ENCODE measurements at places on chromosomes 7 and 10.

GRCh38 chr10:126475074-126475691 lies 86.9 kb upstream of the ADAM12 start:
- DNase-seq: no peak

DNA sequence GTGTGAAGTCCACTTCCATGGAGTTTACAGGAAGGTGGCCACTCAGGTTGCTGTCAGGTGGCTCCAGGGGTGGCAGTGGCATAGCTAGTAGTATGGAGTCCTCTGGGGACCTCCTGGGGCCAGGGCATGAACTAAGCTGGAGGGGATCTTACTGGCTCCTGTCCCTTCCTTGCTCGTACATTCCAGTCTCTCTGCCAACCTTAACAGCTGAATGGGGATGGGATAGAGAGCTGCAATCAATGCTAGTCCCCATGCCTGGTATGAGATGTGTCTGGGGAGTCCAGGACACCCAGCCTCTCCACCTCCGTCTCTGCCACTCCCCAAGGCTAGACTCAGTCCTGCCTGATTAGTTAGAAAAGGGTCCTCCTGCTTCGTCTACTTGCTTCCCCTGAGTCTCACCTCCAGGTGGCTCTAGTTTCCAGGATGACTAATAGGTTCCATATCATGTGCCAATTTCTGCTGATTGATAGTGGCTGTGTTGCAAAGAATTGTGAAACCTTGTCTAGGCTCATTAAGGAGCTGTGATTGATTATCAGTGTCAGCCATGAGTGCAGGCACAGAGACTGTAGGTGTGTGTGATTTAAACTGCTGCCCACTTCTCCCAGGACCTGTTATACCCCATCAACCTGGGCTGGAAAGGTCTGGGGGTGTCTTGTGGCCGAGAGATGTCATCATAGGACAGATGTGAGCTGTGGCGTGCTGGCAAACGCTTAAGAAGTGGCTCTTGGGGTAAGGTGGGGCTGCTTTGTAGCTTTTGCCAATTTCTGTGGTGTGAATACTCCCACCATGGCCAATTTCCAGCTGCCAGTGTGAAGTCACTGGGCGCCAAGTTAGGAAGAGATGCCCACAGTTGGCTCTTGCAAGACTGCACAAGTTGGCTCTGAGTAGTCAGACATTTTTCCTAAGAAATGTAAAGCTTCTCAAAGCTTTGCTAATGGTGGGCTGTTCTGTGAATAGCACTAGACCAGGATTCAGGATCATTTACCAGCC lies 59.8 kb downstream of the COL13A1 start:
- DNase-seq: no peak

- peak; percentile 88 for DNase-seq
Measured at GRCh38 chr7:144127714-144128334, 4.8 kb downstream of the OR2A14 start.

- no peak for DNase-seq
Measured at GRCh38 chr10:61852261-61852660, 49.2 kb upstream of the ARID5B start.

GRCh38 chr7:134356421-134356936 lies 39.7 kb upstream of the SLC35B4 start:
- no peak for DNase-seq

DNA sequence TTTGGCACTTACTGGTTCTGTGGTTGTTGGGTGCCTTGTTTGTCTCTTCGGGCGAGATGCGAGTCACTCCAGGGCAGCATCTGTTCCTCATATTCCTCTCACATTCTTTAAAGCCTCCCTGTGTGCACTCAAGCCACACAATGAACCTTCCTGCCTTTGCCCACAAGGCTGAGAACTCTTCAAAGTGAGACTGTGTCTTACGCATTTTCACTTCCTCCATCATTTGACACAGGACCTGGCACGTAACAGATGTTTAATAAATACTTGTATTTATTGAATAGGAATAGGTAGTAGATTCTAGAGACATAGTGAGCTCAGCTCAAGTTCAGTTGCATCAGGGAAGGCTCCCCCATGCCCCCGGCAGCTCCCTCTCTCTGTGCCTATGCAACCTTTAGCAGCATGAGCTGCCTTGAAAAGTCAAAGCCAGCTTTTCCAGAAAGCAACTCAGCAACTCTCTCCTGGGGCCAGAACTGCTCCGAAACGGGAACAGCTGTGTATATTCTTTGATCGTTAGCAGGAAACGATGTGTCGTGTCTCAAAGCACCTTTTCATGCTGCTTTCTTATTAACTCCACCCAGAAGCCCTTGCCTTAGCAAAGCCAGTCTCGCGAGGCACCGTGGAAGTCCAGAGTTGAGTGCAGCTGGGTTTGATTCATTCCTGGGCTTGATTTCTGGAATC lies 97.5 kb downstream of the PFKFB3 start:
- DNase-seq: no peak

- no peak for DNase-seq
Measured at GRCh38 chr10:102648269-102648888, 4.1 kb downstream of the TRIM8 start.

DNA sequence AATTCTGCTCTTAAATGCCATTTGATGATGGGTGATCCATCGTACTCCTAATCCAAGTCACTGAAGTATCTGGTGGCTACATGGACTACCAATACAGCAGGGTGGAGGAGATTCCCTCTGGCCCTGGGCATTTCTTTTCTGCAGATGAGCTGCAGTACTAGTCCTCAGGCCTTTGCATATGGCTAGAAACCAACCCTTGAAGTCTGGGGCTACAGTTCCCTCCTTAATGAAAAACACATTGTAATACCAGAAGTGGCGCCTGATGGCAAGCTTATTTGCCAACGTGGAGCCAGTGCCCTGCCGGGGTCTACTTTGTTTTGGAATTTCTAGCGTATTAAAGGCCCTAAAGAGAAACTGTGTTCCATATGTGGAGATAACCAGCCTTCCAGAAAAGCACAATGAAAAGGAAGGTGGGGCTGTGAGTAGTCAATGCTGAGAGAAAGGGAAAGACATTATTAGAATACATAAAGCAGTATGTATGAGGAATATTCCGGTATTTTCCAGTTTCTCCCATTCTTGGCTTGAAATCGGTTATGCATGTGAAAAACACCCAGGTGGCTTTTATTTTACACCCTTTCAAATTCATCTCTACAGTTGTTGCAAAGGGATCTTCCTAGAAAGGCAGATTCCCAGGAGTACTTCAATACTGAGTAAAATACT lies 368.8 kb downstream of the PRPF18 start:
- DNase-seq: no peak

DNA sequence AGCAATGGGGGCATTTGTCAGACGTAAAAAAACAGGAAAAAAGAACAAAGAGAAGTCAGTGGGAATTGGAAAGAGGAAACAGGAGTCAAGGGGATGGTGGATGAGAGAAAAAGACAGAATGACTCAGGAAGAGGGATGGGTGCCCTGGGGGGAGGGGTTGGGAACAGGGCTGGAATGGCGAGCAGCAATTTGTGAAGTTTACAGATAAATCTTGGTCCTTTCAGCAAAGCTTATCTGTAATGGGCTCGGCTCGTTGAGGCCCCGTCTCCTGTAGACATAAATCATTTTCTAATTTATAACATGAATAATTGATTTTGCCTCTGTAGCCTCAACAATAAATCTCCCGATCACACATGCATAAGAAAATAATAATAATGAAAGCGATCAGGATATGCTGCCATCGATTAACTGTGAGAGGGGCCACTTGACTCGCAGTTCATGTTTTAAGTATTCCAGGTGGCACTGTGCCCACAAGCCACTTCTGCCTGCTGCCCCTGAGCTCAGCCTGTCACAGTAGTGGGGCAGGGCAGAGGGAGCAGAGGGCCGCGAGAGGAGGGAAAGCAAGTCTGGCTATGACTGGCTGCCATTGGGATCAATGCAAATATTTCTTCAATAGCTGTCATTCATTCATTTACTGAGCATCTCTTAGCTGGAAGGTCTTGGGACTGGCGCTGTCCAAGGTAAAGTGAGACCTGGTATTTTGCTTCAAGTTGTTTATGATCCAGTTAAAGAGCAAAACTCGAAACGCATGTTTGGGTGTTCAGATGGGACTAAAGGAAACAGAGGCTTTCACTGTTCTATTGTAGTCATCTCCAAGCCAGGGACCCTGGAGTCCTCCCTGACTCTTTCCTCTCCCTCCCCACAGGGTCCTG lies 47.4 kb upstream of the R3HCC1L start:
- DNase-seq: no peak

GRCh38 chr10:25849988-25850387 lies 84.0 kb upstream of the MYO3A start:
- no peak for DNase-seq

DNA sequence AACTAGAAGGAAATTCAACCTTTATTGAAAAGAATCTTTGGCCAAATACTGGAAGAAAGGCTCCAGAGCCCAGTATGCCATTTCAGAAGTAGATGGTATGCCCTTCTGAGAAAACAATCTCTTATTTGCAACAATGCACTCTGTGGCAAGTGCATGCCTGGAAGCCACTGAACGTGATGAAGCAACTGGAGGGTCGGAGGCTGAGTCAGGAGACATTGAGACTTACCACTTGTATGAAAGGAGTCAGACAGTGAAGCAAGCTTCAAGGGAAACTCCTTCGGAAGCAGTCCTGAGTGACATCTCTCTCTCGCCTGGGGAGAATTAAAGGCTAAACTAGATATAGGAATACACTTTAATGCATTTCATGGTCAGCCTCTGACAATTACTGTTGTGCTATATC lies 353.7 kb downstream of the NRG3 start:
- no peak for DNase-seq

- no peak for DNase-seq
Measured at GRCh38 chr10:58372607-58373441, 12.4 kb upstream of the TFAM start.

- DNase-seq: no peak
Measured at GRCh38 chr7:156842740-156843140, 50.2 kb downstream of the LMBR1 start.

GRCh38 chr7:43849047-43849446 lies 20.3 kb downstream of the MRPS24 start:
- no peak for DNase-seq

DNA sequence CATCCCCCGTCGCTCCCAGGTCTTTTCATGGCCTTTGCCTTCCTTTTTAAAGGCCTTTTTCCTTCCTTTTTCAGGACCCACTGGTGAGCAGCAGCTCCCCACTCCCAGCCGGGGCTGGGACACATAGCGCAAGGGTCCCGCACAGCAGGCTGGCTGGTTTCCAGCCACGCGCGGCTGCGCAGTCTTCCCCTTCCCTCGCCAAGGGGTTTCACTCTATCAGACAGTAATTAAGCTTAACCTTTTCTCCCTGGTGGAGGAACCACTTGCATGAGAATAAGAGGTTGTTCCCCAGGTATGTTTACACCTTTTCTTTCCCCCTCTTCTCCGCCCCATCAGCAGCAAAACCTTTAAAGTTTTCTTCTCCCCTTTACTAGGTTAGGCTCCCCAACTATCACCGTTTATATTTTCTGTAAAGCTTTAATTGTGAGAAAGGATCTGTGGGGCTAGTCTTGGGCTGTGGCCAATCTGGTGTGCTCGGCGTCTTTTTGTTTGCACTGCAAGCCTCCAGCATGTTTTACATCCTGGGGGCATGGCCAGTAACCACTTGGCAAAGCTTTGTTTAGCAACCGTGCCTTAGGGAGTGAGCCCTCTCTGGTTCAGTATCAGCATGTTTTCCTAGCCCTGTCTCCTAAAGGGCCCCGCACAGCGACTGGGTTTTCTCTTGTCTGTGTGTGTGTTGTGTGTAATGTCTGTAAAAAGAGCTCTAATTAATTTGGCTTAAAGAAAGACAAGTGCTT lies 219.6 kb downstream of the PHF14 start:
- DNase-seq: no peak
